ELR (cell line): ENCODE measurements at places on chromosomes 1 and 21.

DNA sequence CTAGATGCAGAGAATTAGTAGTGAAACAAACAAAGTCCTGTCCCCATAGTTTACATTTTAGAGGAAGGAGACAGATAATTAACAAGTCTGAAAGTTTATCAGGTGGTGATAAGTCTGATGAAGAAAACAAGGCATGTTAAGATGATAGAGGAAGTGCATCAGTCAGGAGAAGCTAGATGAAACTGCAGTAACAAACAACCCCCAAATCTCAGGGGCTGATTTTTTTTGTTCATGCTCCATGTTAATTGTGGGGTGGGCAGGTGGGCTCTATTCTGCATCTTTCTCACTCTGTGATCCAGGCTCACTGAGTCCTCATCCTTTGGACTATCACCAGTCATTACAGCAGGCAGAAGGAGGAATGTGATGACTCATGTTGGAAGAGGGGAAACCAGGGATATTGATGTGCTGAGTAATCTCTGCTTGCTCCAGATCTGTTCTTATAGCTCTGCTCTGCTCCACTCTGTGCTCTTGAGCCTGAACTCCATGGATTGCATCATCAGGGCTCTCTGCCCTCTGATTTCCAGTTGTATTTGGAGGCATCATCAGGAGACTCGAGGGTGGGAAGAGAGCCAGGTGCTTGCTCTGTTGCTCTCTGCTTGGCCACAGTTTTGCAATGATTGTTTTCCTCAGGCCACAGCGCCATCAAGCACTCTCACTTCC lies 166.9 kb downstream of the IER5 start:
- peak; percentile 96 for DNase-seq

- peak; percentile 46 for DNase-seq
Measured at GRCh38 chr1:178607718-178608408, 95.0 kb downstream of the TEX35 start.

DNA sequence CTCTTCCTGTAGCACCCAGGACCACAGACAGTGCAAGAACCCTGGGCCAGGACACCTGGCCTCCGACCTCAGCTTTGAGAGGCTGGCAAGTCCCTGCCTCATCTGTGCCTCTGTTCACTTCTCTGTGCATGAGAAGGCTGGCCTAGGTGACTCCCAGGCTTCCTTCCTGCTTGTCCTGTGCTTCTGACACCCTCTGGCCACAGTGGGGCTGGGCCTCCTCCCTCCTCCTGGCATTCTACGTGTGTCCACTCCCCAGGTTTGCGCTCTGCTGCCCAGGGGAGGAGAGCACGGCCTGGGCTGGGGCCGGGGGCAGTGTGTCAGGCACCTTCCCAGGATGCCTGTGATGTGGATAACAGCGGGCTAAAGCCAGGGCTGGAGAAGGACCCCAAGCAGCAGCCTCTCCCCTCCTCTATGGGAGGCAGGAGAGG lies 30.3 kb upstream of the PKP1 start:
- no peak for DNase-seq

GRCh38 chr1:206930210-206930798 lies 8.6 kb upstream of the FCMR start:
- DNase-seq, result no peak

DNA sequence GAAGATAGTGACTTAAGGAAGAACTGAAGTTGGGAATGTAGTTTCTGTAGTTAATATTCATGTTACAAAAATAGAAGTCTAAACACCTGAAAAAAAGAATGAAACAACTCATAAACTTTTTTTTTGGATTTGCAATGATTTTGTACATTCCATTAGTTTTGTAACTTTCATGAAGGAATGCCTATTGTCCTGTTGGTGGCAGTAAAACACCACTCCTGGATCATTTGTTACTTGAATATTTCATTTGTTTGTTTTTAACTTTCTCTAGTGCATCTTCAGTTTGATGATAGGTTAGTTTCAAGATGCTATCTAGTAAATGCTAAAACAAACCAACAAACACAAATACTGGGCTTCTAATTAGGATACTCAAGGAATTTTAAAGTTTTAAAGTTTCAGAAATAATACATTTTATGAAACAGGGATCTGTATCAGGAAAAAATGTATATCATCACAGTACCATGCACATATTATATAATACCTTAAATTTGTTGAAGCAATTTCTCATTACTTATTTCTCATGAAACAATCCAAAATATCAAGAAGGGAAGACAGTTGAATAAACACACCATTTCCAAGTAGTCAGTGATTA lies 229.7 kb upstream of the CACYBP start:
- DNase-seq, result peak; percentile 69

GRCh38 chr1:58361134-58361533 lies 185.4 kb downstream of the OMA1 start:
- DNase-seq, result no peak

- no peak for DNase-seq
Measured at GRCh38 chr1:223048026-223048425, 95.0 kb downstream of the TLR5 start.
